ENCODE measurements at places on chromosomes 16 and 17.

DNA sequence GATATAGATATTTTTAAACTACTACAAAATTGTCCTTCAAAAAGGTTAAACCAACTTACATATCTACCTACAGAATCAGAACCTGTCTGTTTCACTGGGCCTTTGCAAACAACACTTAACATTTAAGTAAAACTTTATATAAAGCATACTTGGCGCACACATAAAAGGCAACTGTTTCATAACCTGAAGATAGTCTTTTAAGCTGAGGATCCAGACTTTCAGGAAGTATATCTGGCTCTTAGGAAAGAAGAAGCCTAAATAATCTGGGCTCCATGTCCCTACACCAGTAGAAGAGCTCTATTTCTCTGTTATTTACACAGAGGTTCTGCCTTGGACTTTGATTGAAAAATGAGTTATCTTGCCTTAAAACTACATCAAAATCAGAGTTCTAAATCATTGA lies 75.9 kb downstream of the TRIM37 start:
- no peak for DNase-seq

DNA sequence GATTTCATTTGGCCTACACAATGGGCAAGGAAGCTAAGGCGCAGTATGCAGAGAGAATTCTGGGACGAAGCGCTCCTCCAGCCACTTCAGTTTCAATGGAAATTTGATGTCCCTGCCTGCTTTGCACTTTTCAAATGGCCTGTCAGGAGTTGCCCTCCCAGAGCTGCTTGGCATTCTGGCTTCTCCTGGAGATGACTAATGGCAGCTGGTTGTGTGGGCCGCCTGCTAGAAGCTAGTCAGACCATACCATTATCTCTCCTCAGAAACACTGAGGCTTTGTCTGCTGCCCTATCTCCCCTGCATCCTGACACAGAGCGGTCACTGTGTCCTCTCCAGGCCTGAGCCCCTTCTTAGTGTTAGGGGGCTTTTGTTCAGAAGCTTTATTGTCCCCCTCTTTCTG lies 180.1 kb downstream of the SPECC1 start:
- DNase-seq: no peak

- DNase-seq: no peak
Observed at GRCh38 chr16:87855852-87856715, 13.2 kb downstream of the SLC7A5 start.

- DNase-seq: no peak
Observed at GRCh38 chr16:27967169-27967568, 96.3 kb downstream of the GSG1L start.

DNA sequence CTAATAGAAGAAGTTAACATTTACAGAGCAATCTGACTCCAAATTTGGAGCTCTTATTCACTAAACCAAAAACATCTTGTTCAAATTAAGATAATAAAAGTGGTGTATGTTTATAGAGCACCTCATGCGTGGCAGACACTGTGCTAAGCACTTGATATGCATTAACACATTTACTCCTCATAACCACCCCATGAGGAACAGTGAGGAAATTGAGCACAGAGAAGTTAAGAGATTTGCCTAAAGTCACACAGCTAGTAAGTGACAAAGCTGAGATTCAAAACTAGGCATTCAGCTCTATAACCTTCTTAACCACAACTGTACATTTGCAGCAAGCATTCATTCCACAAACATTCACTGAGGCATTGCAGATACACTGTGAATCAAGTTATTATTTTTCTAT lies 94.0 kb downstream of the VAT1L start:
- DNase-seq: no peak

DNA sequence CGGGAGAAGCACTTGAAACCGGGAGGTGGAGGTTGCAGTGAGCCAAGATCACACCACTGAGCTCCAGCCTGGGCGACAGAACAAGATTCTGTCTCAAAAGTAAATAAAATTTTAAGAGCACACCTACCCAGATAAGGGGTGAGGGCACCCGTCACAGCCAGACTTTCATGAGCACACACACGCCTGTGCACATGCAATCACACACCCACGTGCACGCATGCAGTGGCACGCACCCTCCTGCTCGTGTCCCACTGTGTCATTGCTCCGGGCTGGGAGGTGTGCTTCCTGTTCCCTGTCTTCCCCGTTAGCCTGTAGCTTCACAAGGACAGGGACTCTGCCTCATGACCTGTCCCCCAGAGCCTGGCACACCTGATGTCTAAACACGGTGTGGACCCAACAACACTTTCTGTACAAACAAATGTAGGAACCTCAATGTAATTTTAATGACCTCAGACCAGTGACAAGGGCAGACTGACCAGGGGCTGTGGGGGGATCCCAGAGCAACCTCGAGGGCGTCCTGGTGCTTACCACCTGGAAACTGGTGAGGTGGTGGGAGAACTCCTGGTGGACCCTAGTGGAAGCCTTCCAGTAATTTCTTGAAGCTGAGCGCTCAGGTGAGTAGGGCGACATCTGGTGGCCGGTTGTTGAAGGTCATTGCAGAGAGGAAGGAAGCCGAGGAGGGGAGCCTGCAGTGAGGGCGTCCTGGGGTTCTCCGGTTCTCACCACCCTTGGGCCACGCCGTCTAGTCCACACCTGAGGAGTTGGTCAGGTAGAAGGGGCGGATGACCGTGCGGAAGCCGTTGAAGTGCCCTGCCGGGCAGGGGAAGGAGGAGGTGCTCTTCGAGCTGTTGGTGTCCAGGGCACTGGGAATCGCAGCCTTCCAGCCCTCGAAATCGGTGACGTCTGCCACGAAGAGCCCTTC lies 8.6 kb downstream of the LGALS3BP start:
- peak; percentile 76 for DNase-seq

GRCh38 chr17:49388692-49389513 lies 25.8 kb downstream of the PHB1 start:
- DNase-seq: no peak

DNA sequence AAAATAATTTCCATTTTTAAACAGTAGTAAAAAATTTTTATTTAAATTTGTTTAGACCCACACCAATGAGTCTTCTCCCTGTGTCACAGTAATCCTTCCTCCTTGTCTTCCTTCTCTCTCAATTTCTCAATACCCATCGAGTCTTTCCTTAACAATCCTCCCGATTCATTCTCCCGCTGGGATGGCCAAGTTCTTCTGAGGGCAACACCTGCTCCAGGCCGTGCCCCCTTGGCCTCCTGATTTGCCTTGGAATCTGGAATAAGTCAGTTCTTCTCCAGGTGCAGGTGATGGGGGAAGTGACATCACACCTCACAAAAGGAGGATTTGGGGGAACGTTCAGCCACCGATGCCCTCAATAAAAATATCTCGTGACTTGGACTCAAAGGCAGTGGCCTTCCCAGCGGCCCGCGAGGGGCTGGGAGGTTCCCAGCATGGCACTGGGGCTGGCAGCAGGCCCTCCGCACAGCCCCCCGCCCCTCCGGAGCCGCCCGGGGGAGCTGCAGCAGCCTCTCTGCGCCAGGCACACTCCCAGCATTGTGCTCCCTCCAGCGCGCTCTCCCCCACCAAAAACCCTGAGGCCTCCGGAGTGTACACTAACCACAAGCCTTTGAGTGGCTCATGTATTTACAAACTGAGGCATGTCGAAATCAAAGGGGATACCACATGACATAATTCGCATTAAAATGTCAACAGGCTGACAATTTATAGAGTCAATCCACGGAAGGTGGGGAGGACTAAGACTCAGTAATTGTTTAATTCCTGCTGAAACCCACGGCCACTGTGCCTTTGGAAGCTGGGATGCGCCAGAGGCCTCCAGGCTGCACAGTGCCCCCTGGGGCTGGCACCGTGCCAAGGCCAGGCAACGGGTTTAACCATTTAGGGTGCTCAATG lies 120.5 kb downstream of the ZFHX3 start:
- no peak for DNase-seq

GRCh38 chr17:73508057-73508930 lies 136.0 kb downstream of the SDK2 start:
- no peak for DNase-seq

- no peak for DNase-seq
Observed at GRCh38 chr16:31216422-31217135, at the start of gene PYDC1. Gene PYDC1, minus strand, starts transcription at chr16:31217135. Its CDS starts 107 bp downstream, at chr16:31217028.

GRCh38 chr16:48197294-48197693 lies 41.5 kb upstream of the ABCC12 start:
- DNase-seq: no peak

DNA sequence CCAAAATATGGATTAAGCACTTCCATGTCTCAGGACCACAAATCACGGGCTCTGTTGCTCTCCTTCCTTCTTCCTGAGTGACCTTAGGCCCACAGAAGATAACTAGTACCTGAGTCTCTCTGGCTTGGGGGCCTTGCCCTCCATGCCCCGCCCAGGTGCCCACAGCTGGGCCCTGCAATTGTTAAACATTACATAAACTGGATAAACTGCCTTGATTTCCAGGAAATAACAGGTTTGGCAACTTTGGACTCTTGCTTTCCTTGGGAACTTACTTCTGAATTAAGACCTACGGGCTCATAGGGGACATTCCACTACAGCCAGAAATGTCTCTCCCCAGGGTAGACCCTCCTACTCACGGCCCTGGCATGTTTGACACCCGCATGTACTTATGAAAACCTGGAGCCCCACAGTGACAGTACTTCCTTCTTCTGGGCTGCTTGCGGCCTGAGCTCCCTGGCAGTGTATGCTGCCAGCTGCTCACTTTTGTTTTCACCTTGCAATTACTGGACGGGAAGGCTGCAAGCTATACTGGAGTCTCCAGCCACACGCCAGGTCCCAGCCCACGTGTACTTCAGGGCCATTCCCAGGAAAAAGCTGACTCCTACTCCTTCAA lies 2.3 kb upstream of the UBALD2 start:
- DNase-seq: no peak

- no peak for DNase-seq
Observed at GRCh38 chr17:27049104-27049784, 244.7 kb upstream of the WSB1 start.

DNA sequence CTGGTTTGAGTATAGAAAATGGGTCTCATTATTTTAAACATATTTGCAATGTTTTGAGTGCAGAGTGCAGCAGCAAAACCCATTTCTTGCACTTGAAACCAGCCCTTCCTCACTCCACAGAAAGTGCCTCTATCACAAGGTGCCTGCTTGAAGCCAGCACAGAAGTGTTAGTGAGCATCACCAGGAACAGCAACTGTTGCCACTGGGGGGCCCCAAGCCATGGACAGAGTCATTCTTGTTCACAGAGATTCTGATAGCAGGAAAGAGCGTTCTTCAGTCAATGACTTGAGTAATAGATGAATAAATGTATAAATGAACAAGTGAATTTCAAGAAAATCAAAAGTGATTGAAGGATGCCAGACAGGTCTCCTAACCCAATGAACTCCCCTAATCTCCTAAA lies 45.6 kb downstream of the CHD9NB start:
- no peak for DNase-seq

- DNase-seq: no peak
Observed at GRCh38 chr16:140175-140857, 1.8 kb upstream of the NPRL3 start.

DNA sequence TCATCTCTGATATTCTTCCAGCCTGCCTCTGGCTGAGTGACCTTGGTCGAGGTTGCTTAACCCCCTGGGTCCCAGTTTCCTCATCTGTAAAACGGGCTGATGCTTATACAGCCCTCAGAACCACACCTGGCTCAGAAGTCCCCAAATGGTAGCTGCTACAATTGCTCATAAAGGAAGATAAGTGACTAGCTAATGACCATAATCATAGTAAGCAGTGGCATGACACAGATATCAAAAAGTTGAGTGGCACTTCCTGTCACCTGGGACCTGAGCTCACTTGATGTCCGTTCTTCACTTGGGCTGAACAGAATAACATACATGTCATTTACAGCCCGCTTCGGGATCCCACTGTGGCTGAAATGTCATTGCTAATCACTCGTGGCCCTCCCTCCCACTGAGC lies 1.8 kb downstream of the MGRN1 start:
- no peak for DNase-seq

DNA sequence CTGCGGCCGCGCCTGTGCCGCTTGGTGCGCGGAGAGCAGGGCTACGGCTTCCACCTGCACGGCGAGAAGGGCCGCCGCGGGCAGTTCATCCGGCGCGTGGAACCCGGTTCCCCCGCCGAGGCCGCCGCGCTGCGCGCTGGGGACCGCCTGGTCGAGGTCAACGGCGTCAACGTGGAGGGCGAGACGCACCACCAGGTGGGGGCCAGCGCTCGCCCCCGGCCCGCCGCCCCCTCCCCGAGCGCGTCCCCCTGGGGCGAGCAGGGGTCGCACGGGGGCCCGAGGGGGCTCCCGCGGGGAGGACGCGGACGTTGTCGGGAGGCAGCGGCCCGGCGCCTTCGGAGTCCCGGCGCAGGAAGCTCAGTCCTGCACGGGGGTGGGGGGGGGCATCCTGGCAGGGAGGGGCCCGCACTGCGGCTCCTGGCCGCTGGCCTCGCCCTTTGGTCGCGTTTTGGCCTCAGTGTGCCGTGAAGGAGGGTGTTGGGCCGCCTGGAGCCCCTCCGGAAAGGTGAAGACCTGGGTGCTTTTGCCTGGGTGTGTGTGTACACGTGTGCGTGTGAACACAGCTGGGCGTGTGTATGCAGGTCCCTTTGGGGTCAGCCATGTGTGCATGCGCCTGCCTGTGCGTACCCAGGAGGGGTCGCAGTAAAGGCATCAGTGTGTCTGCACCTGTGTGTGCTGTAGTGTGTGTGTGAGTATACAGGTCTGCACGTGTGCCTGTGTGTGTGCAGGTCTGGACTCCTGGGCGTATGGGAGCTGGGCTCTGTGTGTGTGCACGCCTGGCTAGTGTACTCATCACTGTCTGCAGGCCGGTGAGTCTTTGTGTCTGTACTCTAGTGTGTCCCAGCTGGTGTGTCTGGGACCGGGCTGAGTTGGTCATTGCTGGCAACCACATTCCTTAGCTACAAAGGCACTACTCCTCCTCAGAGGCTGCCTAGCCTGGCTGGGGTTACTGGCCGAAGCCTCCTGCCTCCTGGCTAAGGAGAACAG lies 615 bp downstream of the NHERF2 start:
- no peak for DNase-seq

- peak; percentile 46 for DNase-seq
Observed at GRCh38 chr17:81711814-81712467, at the start of gene SLC25A10. Gene SLC25A10, plus strand, starts transcription at chr17:81712284. Its CDS starts 143 bp downstream, at chr17:81712427.

- DNase-seq: no peak
Observed at GRCh38 chr17:33046361-33047255, 55.0 kb downstream of the SPACA3 start.

- no peak for DNase-seq
Observed at GRCh38 chr17:16968786-16969185, 3.1 kb downstream of the TNFRSF13B start.

DNA sequence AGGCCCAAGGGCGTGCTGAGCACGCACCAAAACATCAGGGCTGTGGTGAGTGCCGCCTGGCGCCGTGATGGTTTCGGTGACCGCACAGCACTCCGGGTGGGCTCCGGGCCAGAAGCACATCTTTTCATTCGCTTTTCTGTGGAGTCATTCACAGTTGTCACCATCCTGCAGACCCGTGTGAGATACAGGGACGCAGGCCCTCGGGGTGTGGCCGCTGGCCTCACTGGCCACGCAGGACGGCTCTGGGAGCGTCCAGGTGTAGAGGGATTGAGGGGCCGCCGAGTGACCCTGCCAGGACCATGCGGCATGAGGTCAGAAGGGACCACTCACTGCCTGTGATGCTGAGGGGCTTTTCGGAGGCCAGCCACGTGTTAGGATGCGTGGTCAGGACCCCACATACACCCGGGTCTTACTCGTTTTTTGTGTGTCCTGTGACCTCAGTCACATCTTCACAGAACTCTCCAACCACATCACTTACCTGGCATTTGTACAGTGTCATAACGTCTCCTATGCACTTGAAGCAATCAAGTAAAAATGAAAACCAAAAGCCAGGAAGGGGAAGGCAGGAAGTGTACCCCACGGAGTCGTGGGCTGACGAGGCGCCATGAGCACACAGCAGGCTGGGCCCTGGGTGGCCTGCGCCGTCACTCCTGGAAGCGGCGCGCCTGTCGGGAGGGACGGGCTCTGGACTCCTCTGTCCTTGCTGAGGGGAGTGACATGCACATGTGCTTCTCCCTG lies 7.8 kb downstream of the ACSF3 start:
- no peak for DNase-seq

- no peak for DNase-seq
Observed at GRCh38 chr16:47713225-47713595, 252.1 kb downstream of the PHKB start.

Data from CD8-positive, alpha-beta T cell (primary cell).